ENCODE measurements at places on chromosomes 12 and 14.

- peak; percentile 52 for DNase-seq
These were observed 10.7 kb upstream of the KRT80 start for GRCh38 chr12:52202361-52203078.

- no peak for DNase-seq
These were observed 1.7 kb downstream of the KRT79 start for GRCh38 chr12:52832451-52832850.

DNA sequence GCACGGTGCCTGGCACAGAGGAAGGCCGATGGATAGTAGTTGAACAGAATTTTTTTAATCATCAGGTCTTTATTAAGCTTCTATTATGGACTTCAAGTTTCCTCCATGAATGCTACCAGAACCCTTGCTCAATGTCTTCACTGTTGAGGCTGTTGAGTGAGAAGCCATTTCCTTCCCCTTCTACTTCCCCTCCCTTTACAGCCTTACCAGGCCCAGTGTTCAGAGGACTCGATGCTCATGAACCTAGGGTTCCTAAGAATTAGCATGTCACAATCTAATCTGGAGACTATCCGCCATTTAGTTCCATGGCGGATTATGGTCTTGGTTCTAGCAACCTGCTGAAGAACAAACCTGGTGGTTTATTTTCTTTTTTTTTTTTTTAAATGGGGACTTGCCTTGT is 17.7 kb downstream of the ETV6 start:
- no peak for DNase-seq

DNA sequence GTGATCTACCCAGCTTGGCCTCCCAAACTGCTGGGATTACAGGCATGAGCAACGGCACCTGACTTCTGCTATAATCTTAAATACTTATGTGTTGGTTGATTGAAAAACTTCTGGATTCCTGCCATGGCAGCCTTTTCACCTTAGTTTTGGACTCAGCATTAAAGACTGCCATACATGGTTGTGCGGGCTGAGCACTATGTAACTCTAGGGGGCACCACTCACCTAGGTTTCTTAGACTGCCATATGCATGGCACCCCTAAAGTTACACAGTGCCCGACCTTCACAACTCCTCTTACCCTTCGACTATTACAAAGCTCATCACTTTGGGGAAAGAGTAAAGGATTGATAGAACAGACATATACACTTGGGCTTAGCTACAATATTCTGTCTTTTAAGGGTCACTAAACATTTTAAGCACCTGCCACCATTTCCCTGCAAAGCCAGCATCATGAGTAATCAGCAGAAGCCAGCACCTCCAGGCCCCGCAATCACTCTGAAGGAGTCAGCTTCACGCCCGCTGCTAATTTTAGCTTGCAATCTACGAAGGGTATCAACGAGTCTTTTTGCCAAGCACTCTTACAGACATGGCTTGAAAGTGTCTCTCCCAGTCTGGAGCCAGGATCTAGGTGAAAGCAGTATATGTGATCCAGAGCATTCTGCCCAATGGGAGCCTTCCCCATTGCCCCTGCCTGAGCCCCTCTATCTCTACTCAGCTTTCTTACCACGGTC is 59.8 kb downstream of the SUDS3 start:
- DNase-seq: no peak

GRCh38 chr12:31589904-31590641 is 863 bp downstream of the DENND5B start:
- peak; percentile 56 for DNase-seq
